ENCODE measurements at places on chromosomes 1 and 21.

GRCh38 chr1:178727014-178727895, 2.2 kb downstream of the RALGPS2 start:
- no peak for DNase-seq

DNA sequence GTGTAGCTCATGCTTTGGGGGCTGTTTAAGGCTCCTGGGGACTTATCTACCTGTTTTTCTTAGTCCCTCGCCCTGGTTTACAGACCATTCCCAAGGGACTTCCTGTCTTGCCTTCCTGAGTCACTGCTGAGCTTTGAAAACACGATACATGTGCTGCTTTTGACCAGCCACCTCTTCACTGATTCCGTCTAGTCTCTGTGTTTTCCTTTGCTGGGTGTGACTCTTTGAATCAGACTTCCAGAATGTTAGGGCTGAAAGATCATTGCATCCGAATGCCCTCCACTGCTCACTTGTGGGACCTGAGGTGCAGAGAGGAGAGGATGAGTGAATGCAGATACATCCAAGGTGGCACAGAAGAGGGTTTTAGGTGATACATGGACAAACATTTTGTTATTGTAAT, 35.4 kb upstream of the CITED4 start:
- no peak for DNase-seq

GRCh38 chr1:236619398-236619797, 15.1 kb upstream of the HEATR1 start:
- no peak for DNase-seq

DNA sequence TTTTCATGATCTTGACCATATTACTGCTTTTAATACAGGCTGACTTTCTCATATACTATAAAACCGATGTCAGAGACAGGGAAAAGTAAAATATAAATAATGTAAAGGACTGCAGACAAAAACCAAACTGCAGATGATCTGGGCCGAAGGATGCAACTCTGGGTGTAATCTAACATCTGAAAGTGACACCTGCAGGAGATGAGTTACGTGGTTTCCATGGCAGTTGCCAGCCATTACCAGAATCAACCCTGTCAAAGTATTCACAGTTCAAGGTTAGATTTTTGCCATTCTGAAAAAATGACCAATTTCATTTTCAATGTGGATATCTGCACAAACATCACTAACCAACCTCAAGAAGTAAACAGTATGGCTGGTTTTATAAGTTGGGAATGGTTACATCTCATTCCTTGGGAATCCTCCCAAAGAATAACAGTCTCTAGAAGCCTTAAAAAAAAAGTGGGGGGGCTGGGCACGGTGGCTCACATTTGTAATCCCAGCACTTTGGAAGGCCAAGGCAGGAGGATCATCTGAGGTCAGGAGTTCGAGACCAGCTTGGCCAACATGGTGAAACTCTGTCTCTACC, 27.7 kb downstream of the DNAJC11 start:
- no peak for DNase-seq

- no peak for DNase-seq
Observed at GRCh38 chr1:151147665-151148064, 1.2 kb upstream of the SEMA6C start.

DNA sequence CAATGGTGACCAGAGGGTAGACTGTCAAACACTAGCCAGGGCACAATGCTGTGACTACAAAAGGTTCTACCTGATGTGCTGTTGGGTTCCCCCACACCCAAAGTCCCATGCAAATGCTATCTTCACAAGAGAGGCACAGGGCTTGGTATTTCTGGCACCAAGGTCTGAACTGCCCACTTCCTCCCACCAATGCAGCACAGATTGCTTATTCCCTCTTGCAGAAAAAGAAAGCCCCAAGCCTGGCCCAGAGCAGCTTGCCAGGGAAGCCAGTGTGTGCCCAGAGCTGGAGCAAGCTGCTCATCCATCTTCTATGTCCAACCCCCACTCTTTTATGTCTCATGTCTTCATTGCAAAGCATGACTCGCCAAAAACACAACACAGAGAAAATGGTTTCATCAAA, 149.4 kb upstream of the CAMK1G start:
- DNase-seq = no peak

DNA sequence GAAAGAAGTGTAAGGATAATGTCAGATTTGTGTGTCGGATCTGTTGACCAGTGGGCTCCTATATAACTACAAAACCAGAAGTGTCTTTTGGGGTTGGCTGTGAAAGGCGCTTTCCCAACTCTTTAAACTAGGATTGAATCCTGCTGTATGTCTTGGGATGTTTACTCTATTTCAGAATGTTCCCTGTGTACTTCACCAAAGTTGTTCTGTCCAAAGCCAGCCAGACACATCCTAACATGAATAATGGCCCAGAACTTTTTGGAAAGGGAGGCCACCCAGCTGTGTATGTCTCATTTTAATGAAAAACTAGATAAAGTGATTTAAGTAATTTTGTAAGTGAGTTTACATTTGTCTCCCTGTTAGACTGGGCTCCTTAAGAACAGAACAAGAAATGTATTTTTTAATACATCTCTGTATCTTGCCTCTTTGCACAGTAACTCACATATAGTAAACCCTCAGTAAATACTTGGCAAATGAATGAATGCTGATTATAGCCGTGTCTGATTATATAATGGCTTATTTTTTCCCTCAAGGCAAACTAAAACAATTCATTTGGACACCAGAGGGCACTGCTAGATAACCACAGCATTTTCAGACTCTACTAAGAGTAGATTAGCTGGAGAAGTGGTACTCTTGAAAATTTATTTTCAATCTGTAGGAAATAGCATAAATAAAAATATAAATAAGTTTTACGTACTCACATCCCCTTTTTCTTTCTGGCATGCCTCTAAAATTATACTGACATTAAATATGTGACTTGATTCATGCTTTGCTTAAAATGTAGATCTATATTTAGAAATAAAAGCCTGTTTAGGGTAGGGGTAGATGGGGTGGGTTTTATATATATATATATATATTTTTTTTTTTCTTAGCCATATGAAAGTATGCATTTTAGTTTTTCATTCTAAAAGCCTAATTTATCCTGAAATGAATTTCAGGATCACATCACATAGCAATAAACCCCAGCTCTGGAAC, 23.8 kb downstream of the TSEN15 start:
- no peak for DNase-seq

DNA sequence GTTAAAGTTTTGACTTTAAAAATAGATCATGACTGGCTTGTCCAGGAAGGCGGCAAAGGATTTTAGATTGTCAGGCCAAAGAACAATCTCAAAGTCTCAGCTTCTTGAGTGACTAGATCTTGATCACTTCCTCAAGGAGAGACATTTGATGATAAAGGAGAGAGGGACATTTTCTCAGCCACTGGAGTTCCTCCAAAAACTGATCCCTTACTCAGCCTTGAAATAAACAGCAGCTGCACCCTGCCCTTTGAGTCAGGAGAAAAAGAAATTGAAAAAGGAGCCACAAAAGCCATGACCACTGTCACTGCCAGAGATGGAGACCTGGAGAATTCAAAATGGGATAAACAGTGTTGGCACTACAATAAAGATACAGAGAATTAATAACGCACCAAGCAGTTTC, 288.4 kb upstream of the PRMT6 start:
- DNase-seq = no peak

DNA sequence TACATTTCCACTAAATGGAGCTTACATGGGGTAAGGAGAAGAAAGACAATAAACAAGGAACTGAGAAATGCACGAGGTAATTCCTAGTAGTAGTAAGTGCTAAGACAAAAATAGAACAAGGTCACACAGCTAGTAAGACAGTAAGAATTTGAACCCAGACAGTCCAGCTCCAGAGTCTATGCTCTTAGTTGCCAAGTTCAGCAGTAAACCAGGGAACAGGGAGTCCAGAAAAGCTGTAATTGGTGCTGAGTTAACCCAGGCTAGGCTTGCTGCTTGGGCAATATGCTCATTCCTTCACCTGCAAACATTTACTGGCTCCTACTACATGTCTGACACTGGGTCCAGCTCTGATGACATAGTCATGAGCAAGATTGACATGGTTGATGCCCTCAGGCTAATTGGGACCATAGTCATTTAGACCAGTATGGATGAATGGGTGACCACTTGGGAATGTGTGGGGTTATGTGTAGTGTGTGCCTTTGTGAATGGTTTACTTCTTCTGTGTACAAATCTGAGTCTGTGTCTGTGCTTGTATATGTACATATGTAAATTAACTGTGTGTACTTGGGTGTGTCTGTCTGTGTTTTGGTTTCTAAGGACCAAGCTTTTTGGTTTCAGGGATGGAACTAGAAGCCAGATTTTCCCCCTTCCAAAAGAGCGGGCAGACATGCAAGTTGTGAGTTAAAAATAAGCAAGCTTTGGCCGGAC, 2.0 kb downstream of the GPX7 start:
- DNase-seq = no peak

DNA sequence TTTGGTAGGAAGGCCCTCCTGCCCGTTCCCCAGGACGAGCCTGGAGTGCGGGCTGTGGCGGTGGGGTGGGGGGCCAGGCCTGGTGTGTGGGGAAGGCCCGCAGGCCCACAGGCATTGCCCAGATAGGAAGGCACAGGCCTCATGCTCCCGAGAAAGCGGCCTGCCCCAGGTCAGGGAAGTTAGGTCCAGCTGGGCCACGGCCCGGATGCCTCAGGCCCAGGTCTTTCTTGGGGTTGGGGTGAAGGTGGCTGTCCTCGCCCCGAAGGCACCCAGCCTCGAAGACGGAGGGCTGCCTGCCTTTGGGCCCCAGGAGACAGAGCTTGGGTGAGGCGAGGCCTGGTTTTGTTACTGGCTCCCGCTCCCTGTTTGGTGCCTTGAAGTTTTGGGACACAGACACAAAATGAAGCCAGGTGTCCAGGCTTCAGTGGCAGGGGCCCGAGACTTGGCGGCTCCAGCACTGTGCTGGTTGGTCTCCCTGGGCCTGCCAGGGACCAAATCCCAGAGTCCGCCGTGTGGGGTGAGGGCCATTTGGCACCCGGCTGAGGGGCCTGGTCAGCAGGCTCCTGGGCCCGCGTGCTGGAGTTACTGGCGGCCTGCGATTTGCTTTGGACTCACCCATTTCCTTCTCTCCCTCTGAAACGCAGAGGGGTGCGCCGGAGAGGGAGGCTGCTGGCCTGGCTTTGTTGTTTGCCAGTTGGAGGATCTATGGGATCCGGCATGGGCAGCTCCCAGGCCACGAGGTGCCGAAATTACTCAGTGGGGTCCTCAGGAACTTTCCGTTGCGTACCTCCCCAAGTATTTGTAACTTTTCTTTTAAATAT, 2.0 kb downstream of the SKI start:
- no peak for DNase-seq

DNA sequence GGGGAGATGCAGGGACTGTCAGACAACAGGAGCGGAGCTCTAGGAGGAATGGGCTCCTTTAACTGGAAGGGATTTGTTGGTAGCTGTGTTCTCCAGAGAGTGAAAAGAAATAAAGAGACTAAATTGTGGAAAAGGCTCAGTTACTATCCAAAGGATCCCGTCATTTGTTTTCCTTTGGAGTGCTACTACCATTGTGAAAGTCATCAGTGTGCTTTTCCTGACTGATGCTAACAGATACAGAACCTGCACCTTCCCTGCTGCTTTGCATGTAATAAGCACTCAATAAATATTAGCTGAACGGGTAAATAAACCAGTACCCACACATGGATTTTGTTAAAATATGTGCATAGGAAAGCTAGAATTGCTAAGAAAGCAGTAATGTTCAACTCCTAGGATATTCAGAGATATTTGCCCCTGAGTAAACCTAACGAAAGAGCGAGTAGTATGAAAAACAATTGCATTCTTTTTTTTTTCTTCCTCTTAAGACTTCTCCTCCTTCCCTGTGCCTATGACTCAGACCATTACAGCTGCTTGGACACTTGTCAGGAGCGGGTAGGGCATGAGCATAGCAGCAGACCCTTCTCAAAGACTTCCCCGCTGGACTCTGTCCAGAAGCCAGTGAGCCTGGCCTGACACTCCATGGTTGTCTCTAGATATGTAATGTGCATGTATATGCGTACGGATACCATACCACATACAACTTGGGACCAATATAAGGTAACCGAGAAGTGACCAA, 41.7 kb downstream of the PTGFRN start:
- no peak for DNase-seq

- no peak for DNase-seq
Observed at GRCh38 chr1:107787299-107787698, 177.7 kb downstream of the VAV3 start.

DNA sequence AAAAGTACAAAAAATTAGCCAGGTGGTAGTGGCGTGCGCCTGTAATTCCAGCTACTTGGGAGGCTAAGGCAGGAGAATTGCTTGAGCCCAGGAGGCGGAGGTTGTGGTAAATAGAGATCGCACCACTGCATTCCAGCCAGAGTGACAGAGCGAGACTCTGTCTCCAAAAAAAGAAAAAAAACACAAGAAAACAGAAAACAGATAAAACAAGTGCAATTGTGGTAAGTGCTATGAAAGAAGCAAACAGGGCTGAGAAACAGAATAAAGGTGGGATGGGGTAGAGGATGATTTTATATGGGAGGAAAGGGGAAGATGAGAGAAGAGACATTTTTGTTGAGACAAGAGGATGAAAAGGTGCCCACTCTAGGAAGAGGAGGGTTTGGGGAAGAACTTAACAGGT, 5.0 kb upstream of the SOX13 start:
- DNase-seq = no peak

DNA sequence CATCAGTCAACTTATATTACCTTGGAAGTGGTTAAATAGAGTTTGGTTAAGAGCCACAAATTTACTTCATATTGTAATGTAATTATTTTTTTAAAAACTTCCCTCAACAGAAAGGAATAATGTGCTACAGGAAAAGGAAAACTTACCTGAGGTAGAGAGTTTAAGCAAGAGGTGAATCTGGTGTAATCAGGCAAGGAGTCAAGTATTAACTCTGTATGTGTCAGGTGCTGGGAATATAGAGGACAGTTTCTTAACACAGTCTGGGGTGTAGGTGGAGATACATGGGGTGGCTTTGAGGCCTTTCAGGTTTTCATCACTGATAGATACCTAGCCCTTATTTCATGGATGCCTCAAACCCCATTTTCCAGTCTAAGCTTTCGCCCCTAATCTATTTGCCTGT, 25.9 kb upstream of the MYOCOS start:
- no peak for DNase-seq
